Tibial artery (tissue), 4 donors: ENCODE measurements at places on chromosomes 7 and 10.

GRCh38 chr7:114916261-114916892 is 5.5 kb upstream of the MDFIC start:
- no peak for DNase-seq

- peak; percentile 40 for DNase-seq
These were observed 84.5 kb upstream of the PPP2R2D start for GRCh38 chr10:131816157-131816775.

DNA sequence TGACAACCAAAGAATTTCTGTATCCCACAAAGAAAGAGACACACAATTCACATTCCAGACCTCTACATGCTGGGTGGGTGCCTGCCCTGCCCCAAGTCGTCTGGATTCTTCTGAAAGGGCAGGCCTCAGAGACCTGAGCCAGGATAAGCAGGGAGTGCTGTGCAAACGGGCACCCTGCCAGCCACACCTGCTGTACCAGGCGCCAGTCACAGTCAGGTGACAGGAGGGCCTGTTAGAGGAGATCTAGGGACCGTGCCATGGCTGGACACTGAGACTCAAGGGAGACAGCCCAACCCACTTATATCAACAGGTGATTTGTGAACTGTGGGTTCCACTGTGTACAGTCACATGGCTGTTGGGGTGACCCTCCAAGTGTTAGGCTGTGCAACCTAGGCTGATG is 103.1 kb upstream of the AFAP1L2 start:
- DNase-seq, result no peak

DNA sequence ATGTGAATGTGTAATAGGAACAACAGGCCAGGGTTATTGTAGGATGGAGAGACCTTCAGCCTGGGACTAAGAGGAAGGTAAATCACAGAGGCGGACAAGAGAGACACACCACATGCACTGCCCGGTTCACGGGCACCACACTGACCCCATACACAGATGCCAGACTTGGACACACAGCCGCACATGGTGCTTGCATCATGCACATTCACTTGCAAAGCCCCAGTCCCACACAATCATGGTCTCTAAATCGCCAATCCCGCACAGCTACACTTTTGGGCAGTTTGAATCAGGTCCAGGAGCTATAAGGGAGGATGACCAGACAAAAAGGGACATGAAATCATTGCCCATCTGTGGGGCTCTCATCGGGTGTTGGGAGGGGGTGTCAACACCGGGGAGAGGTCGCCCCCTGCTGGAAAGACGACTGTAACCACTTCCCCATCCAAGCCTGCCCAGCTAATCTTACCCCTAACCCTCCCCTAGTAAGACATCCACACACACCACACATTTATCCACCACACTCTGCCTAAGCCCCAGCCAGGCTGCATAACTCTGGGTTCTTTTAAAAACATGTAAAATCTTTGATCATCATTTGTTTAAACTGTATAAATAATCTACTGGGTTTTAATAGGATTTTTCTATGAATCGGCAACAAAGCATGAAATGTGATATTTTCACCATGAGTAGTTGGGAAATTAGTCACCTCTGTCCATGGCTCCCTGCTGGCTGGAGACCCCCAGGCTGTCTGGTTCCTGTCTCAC is 40.5 kb upstream of the SLF2 start:
- DNase-seq, result no peak

GRCh38 chr7:142477079-142477651 is 219.3 kb upstream of the PRSS58 start:
- no peak for DNase-seq

GRCh38 chr7:123729218-123729578 is 19.6 kb downstream of the WASL start:
- DNase-seq, result no peak

DNA sequence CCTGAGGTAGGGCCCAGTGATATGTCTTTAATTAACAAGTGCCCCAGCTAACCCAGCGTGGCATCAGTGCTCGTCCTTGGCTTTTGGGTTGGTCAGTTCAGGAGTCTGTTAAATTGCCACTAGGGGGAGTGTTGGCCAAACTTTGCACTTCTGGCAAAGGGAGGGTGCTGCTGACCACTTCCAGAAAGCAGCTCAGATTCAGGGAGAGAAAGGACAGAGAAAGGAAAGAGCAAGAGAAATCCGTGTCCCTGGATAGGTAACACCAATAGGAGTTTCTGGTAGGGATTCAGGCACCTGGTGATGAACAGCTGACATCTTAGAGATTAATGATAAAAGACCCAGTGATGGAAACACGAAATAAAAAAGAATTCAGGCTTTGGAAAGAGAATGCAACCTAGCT is 243.1 kb upstream of the AOAH start:
- DNase-seq, result peak; percentile 53

GRCh38 chr7:95545673-95546072 is 50.6 kb downstream of the PDK4 start:
- no peak for DNase-seq

DNA sequence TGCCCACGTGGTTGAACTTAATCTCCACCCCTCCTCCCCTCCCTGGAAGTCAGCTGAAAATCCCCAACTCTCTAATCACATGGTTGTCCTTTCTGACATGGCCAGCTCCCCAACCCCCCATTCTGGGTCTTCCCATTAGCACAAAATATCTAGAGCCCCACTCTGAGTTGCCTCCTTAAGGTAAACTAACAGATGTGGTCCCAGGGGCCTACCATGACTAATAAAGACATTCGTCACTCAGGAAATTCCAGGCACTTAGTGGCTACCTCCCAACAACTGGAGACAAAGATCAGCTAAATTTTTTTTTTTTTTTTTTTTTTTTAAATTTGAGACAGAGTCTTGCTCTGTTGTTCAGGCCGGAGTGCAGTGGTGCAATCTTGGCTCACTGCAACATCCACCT is 21.1 kb downstream of the CCDC126 start:
- no peak for DNase-seq

- DNase-seq, result no peak
These were observed 14.9 kb downstream of the HOXA1 start for GRCh38 chr7:27080844-27081436.

DNA sequence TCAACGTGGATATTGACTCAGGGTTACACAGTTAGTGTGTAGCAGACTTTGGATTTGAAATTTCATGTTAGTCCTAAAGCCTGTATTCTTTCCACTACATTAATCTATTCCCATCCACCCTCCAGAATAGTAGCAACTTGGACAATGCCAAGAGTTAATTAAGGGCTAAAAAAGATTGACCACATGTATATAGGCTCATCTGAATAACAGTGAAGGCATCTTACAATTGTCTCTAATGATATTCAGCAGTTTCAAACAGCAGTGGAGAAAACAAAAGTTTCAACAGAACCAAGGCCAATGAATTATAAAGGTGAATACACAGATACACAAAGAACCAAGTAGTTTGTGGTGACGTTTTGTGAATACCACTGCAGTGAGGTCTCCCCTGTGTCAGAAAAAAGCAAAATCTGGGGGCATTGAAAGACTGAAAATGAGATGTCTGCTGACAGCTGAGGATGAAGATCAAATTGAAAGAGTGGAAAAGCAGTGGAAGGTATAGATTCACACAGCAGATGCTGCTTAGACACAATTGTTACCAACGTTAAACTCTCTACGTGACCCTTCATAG is 202.8 kb downstream of the SEMA3E start:
- no peak for DNase-seq

DNA sequence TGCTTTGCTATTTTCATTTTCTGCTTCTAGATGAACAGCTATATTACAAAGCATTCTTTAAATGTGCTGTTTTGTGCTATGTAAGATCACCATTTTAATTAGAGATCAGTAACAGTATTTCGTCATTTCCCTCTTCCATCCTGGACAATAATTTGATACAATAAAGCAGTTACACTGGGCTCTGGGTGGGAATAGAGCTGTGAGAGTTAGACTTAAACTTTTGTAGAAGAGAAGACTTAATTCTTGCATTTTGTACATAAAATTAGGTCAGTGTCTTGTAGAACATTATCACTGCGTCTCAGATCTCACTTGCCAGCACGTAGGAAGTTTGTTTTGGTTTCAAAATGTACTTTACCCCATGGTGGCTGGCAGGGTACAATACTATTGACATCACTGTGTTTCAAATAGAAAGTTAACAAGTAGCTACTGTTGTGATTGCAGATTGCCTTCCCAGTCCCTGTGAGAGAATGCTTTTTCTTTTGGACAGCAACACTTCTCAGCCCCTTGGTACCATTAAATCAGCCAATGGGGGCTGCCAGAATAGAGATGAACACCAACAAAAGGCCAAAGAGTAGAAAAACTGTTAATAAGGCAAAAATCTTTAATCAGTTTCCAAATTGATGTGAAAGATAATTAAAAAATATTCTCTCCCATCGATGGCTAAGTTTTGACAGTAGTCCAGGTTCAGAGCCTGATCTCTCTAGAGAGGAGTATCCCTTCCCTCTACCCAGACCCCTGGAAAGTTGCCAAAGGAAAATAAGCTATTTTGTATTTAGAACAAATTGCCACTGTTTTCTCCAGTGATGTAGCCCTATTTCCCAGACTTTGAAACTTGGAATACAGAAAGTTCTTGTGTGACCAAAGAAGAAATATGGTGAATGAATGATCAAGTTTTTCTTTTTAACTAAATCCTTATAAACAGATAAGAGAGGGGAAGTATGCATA is 35.1 kb downstream of the SMNDC1 start:
- DNase-seq, result no peak

DNA sequence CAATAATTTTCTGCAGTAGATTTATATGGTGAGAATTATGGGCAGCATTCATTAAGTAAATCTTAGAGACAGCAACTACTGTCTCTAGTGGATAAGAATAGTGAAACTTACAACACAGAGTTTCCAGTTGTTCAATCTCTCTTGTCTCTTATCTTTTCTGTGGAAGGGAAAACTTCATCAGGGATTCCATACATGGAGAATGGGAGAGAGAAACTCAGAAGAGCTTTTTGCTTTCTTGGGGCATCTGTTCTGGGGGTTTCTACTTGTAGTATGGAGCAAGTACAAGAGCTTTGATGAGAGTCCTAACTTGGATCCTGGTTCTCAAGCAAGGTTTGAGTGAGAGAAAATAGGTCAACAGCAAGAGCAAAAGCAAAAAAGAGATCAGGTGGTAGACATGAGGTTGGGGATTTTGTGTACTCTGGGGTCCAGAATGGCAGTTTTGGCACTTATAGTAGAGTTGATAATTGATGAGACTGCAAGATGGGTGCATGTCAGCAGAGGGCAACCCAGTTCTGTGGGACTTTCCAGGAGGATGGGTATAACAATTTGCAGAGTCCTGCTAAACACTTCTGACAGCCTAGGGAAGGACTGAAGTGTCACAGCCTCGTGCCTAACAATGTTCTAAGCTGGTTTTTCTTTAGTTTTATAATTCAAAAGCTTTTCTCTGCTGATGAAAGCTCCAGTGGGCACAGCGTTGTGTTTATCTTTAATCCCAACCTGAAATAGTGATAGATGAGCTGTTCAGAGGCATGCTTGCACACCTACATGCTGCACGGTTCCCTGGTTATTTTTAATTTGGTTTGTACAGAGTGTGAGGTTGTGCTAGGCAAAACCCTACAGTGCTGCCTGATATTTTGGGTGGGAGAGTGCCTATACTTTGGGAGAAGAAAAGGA is 32.0 kb upstream of the STRIP2 start:
- DNase-seq, result no peak

DNA sequence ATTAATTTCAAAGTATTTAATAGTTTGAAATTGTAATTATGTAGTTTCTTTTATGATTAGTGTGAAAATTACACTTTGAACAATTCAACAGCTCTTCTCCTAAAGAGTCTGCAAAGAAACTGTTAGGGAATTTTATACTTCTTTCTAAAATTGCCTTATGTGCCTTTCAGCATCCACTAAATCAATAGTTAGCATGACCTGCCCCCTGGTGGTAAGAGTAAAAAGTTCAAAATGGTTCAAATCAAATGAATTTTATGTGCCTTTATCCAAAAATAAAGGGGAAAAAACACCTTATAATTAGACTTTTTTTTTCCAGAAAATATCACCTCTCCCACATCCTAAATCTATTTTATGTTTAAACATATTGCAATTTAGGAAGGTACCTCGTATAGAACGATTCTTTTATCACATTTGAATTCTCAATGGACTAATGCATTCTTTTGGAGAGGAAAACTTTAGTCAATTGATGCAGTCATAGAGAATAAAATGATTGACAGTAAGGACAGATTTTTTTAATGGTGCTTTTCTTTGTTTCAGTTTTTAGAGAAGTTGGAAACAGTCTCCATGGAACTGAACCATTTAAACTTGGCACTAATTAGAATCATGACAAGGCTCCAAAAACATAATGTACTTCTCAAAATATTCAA is 163.7 kb downstream of the SEMA3D start:
- DNase-seq, result no peak

DNA sequence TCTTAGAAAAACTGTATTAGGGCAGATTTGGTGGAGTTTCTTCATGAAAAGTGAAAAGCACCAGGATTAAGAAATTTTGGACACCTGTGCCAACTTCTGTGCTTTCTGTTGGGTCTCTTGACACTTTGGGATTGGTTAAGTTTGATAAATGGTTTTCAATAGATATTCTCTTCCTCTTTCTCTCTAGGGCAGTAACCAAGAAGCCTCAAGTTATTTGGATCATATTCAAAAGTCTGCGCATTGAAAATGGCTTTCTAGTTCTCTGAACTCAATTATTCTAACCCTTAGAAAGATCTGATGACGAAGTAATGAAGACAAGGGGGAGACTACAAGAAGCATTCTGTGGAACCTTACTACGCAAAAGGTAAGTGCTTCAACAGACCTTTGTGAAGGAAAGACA is 144.0 kb upstream of the CCDC6 start:
- no peak for DNase-seq
